HS-27A (cell line): ENCODE measurements at places on chromosomes 16 and 17.

- no peak for DNase-seq
Observed at GRCh38 chr17:66227212-66228045, 1.8 kb downstream of the APOH start.

DNA sequence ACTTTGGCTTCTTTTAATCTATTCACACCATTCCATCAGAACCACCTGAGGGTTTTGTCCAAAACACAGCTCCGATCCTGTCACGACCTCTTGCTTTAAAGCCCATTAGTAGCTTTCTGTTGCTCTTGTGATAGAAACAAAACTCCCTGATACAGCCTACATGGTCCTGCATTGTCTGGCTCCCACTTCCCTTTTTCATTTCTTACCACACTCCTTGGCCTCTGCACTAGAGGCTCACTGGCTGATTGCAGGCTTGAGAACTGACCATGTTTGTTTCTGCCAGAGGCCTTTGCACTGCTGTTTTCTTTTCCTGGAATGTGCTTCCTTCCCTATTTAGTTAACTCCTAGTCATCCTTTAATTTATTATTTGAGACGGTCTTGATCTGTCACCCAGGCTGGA is 23.7 kb downstream of the IST1 start:
- DNase-seq = no peak

DNA sequence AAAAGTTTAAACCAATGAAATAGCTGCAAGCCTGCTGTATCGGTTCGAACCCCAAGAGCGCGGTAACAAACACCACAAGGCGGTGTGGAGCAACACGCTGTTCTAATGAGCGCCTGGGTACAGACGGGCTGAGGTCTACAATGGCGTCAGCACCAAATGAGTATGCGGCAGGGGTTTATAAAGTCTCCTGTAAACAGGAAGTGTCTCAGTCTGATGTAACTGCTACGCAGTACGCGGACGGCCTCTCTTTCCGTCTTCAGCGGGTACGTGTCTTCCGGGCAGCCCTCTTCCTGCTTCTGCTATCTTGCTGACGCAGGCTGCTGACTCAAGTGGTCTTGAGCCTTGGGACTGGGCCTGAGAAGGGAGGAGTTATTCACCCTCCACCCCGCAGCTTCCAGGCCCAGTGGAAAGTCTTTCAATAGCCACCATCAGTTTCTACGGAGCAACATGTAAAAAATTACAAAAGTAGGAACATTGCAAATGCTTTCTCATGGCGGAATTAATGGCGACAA is 40.5 kb upstream of the KCNJ2 start:
- no peak for DNase-seq

DNA sequence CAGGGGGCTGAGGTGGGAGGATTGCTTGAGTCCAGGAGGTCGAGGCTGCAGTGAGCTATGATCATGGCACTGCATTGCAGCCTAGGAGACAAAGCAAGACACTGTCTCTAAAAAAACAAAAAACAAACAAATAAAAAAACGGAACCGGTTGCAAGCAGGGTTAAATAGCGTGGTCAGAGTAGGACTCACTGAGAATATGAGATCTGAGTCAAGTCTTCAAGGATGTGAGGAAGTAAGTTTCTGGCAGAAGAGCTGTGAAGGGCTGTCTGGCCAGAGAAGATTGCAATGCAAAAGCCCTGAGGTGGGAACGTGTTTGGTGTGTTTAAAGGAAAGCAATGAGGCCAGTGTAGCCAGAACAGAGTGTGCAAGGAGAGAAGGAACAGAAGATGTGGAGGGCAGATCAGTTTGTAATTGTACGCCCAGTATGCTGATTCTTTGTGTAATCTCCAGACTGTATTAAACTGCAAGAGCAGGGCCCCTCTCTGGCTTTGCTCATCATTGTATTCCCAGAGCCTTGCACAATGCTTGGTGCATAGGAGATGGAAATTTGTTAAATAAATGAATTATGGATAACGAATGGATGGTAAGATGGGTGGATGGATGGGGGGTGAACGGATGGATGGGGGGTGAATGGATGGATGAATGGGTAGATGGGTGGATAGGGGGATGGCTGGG is 6.3 kb downstream of the G6PC1 start:
- DNase-seq = no peak

- no peak for DNase-seq
Observed at GRCh38 chr17:65527857-65528591, 33.4 kb downstream of the AXIN2 start.

DNA sequence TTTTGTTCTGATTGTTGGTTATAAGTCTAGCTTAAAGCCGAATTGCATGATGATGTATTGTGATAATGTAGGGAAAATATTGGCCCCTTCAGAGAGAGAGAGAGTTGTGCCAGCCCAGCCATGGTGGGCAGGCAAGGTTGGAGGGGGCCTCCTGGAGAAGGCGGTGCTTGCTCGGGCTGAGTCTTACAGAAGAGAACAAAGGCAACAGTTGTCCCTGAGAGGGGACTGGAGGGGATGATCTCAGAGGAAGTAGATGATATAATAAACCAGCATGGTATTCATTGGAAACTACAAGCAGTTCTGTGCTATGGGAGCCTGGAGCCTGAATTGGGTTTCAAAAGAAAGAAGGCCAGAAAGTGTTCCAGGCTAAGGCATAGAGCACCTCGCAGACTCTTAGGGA is 173.8 kb downstream of the RPTOR start:
- DNase-seq = no peak

DNA sequence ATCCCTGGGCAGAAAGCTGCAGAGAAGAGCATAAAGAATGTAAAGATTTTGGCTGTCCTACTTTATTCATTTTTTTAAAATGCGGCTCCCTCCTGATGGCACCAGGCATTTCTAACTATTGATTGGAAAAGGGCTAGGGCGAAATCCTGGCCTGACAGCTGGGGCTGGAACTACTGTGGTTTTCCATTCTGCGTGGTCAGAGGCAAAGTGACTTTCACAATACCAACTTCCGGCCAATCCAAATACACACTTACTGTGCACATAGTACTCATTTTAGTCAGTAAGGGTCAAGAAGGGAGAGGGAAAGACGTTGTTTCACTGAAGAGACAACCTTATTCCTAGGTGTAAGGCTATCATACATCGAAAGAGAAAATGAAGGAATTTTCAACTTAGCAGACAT is 113.8 kb upstream of the PMFBP1 start:
- no peak for DNase-seq

DNA sequence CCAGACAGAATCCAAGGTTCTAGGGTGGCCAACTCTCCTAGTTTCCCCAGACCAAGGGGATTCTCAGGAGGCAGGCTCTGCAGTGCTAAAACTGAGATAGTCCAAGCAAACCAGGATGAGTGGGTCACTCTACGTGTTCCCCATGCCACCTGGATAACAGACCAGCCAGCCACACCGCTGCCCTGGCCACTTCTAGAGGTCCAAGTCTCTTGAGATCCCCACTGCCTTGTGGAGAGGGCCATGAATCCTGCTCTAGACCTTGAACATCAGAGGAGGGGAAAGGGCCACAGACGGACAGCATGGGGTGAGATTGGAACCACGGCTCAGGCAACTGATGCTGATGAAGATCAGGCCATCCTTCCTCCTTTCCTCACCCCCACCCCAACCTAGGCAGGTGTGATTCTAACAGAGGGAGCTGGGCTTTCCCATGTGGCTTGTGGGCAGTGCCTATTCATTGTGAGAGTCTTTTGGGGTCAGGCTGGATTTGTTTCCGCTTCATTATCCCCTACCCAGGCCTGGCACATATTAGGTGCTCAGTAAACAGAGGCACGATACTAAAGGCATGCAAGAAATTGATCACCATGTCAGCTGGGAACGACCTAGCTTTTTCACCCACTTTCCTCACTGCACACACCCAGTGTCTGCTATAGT is 16.8 kb upstream of the TVP23A start:
- no peak for DNase-seq

GRCh38 chr16:56195151-56195550 is 3.9 kb downstream of the GNAO1 start:
- no peak for DNase-seq

DNA sequence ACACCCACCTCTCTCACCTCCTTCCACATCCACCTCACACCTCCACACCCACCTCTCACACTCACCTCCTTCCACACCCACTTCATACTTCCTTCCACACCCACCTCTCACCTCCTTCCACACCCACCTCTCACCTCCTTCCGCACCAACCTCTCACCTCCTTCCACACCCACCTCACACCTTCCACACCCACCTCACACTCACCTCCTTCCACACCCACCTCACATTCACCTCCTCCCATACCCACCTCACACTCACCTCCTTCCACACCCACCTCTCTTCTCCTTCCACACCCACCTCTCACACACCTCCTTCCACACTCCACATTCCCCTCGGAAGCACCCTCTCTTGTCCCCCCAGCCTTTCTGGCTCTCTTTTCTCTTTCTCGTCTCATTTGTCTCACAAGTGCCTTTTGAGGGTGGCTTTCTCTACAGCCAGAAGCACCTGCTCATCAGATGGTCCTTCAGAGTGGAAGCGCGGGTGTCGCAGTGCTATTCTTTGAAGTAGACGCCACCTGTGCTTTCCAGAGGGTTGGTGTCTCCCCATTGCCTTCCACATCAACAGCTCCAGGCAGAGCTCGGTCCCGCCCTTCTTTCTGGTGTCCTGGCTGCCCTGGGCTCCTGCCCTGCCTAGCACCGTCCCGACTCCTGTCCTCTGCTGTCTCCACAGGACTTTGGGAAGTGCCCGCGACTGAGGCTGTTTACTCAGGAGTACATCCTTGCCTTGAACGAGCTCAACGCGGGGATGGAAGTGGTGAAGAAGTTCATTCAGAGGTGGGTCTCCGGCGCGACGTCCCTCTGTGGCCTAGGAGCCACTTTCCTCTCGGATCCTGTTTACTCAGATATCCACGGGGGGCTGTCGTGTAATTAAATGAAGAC is 109.4 kb upstream of the PLCG2 start:
- no peak for DNase-seq

- no peak for DNase-seq
Observed at GRCh38 chr17:72968798-72969197, 123.7 kb downstream of the SLC39A11 start.

GRCh38 chr17:58412961-58413586 is 4.3 kb downstream of the RNF43 start:
- no peak for DNase-seq

- DNase-seq = no peak
Observed at GRCh38 chr17:47966079-47966519, 4.8 kb upstream of the CDK5RAP3 start.

- DNase-seq = no peak
Observed at GRCh38 chr16:86739808-86740207, 161.5 kb downstream of the FOXL1 start.

DNA sequence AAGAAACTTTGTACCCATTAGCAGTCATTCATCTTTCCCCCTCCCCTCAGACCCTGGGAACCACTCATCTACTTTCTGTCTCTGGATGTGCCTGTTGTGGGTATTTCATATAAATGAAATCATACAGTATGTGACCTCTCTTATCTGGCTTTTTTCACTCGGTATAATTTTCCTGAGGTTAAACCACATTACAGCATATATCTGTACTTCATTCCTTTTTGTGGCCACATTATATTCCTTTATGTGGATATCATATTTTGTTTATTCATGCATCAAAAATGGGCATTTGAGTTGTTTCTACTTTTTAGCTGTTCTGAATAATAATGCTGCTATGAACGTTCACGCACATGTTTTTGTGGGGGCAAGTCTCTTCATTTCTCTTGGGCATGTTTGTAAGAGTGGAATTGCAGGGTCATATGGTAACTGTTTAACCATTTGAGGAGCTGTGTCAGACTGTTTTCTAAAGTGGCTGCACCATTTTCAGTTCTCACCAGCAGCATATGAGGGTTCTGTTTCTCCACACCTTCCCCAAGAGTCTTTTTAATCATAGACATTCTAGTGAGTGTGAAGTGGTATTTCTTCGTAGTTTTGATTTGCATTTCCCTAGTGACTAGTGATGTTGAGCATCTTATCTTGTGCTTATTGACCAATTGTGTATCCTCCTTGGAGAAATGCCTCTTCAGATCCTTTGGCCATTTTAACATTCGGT is 3.8 kb downstream of the SNX29 start:
- DNase-seq = no peak

- no peak for DNase-seq
Observed at GRCh38 chr17:1229349-1229899, 40.8 kb upstream of the BHLHA9 start.

GRCh38 chr16:17830651-17831050 is 359.9 kb upstream of the XYLT1 start:
- DNase-seq = no peak

GRCh38 chr17:64063088-64063487 is 42.7 kb upstream of the ICAM2 start:
- DNase-seq = no peak

DNA sequence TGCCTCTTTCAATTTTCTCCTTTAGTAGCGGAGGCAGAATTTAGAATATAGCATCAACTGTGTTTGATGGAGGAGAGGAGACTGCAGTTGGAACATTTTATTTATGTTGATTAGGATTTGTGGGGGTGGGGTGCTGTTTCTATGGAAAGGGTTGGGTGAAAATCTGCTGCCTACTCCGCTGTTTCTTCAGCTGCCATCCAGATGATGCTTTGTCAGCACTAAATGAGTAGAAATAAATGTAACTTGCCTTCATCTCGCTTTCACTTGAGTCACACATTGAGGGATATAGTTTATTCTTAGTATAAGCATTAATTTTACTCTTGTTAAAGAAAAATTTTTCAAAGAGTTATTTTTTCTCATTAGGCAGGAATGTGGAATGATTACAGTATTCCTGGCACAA is 42.1 kb downstream of the ABHD15 start:
- no peak for DNase-seq

- DNase-seq = no peak
Observed at GRCh38 chr16:17561056-17561455, 90.3 kb upstream of the XYLT1 start.

DNA sequence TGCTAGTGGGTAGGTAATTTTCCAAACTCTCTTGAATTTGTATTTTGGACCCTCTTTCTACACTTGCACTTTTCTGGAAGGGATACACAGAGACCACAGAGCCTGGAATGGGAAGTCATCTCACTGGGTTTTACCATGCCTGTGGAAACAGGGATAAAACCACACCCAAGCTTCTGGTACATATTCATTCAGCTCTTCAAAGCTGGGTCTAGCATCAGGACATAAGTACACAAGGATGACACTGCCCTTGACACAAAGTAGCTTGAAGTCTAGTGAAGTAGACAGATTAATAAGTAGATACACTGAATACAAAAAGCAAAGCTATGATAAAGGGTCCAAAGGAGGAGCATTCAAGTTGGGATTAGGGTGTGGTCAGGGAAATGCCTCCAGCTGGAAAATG is 118.2 kb downstream of the CDH11 start:
- DNase-seq = no peak

DNA sequence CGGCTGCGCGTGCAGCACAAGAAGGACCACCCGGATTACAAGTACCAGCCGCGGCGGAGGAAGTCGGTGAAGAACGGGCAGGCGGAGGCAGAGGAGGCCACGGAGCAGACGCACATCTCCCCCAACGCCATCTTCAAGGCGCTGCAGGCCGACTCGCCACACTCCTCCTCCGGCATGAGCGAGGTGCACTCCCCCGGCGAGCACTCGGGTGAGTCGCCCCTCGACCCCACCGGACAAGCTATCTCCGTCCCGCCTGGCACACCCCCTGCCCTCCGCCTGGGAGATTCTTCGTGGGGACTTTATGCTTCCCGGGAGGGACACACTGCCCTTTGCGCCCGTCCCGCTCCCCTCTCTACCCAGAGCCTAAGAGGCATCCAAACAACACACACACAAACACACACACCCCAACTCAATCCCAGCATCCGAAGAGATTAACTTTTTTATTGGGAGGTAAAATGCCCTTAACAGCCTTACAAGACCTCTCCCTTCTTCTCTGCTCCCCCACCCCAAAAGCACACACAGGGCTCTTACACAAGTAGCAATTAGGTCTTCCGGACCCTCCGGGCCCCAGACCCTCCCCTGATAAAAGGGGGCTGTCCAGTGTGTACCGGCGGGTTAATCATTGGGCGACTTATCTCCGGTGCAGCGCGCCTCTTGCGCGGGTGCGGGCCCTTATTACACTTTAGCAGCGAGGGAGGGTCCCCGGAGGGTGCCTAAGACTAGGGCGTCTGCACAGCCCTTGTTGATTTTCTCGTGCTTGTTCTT is 2.1 kb downstream of the SOX9 start:
- DNase-seq = no peak
